ENCODE measurements at places on chromosomes 11 and 22.

DNA sequence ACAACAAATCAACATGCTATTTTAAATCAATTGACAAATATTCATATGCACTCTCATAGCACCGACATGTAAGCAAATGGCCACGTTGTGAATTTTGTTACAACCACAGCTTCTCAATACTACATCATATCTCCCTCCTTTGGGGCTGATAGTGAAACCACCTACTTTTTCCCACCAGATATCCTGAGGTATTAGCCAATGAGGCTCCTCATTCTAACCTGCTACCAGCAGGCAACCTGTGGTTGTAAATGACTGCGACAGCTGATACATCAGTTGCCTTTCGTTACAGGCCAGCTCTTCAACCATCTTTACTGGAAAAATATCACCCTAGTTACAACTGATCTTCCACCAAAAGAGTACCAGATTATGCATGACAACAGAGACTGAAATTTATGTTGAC lies 3.7 kb upstream of the XKR3 start:
- no peak for DNase-seq

- no peak for DNase-seq
Measured at GRCh38 chr11:44507896-44508445, 57.5 kb upstream of the CD82 start.

GRCh38 chr11:93775289-93775688 lies 8.8 kb upstream of the MED17 start:
- DNase-seq: no peak

DNA sequence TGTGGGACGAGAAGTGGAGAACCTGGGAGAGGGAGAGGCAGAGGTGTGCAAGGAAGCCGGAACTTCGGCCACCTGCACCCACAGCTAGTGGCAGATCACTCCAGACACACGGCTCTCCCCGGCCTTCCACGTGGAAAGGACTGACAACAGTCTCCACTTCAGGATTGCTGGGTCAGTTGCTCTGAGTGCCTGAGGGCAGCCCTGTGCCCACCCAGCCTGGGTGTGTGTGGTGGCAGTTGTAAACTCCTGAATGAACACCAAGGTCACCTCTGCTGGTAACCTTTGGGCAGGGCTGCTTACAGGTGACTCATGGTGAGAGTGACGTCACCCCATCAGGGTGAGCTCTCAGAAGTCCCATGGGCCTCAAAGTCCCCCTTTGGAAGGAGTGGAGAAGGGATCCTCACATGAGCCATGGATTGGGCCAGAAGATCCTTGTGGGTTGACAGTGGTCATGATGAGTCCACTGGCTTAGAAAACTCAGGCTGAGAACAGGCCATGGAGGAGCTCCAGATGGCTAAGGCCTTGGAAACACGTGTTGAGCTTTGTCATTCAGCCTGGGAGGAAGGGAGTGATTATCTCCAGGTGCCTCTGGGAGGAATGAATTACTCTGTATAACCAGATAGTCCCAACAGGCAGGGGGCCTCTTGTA lies 71.3 kb downstream of the BCR start:
- DNase-seq: no peak

DNA sequence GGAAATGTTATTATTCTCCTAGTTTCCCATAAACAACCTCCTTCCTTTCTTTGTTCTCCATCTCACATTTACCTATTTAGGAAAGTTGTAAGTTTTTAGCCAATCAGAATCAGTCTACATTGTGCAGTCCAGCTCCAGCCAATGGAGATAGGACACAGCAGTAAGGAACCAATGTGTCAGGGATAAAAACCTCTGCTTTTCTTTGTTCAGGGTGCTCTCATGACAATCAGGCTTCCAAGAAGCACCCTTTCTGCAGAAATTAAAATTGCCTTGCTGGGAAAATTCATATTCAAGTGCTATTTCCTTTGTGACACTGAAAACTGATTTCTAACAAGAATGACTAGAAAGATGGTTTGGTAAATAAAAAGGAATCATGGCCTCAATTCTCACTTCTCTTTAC lies 14.6 kb downstream of the SCGB2A1 start:
- DNase-seq: no peak

GRCh38 chr11:21892736-21893564 lies 299.9 kb upstream of the ANO5 start:
- no peak for DNase-seq

- no peak for DNase-seq
Measured at GRCh38 chr11:26891501-26891900, 102.4 kb upstream of the FIBIN start.

DNA sequence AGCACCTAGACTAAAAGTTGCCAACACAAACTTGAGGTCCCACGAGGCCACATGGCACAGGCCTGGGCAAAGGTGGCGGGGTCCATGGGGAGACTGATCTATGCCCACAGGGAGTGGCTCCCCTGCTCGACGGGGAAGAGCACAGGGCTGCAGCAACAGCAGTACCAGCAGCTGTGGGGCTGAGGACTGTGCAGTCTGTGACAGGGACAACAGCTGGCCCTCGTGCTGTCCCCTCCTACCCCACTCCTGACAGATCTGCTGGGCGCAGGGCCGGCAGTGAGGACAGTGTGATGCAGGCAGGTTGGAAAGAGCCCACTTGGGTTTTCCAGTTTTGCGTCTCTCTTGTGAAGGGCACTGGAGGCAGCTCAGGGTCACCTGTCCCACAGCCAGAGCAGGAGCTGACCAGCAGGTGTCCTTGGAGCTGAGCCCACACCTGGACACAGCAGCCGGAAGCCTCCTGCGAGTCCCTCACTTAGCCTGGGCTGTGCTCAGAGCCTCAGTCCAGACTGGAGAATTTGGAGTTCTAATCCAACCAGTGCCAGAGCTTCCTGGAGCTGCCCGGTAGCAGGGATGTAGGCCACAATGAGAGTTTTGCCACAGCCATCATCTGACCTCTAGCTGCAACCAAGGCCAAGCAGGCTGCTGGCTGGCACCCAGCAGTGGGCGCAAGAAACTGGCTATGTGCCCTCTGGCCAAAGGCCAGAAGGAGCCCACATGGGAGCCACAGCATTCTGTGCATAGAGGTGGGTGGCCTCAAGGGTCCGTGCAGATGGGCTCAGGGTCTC lies 3.6 kb upstream of the GAS2L1 start:
- DNase-seq: no peak

- DNase-seq: no peak
Measured at GRCh38 chr11:102633385-102634026, 8.4 kb upstream of the MMP20 start.

- no peak for DNase-seq
Measured at GRCh38 chr11:4979036-4979435, 15.6 kb upstream of the OR51L1 start.

DNA sequence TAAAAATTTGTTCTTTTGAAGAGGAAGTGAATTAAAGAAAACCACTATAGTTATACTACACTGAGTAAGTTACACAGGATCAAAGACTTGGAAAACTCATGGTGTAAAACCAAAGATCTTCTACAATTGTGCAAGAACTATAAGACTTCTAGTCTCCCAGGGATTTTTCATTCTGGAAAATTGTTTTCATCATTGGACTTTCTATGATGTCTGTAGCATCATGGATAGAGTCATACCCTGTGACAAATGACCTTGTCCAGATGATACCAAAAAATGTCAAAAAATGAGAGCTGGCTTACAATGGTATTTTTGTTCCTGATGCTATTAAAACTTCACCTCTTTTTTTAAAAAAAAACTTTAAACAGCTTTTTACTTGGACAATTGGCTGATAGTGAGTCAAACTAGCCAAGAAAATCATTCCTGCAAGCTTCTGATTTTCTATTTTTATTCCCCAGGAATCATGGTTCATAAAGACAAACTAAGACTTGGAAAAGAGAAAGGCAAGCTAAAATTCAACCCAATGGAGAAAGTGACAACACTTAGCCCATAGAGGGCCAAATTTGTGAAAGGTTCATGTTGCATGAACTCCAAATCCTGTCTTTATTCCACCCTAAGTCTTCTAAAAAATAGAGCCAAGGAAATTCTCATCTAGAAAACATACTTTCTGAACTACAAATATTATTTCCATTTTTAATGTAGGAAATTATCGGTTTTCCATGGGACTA lies 30.7 kb downstream of the ME3 start:
- no peak for DNase-seq

DNA sequence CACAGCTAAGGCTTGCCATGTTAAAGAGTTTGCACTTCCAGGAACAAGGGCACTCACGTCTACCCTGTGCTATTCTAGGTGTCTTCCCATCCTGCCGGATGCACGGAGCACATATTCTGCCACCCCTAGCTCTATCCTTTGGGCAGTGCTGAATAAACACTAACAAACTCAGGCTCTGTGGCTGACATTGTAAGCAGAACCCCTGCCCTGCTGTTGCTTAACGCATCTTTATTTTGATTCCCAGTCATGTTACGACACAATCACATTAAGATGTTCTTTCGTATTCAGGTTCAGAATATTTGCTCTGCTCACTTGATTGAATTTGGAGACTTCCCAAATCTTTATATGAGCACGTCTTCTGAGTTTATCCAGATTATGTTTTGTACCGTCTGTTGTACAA lies 3.7 kb upstream of the HDHD5 start:
- DNase-seq: no peak

Measured in esophagus squamous epithelium (tissue), 5 donors.